ENCODE measurements at places on chromosomes 12 and 14.
A peak's percentile ranks its signal among the peaks of the same experiment; 100 is the strongest.

- DNase-seq, result no peak
Measured at GRCh38 chr14:60221457-60221856, 27.6 kb upstream of the PPM1A start.

DNA sequence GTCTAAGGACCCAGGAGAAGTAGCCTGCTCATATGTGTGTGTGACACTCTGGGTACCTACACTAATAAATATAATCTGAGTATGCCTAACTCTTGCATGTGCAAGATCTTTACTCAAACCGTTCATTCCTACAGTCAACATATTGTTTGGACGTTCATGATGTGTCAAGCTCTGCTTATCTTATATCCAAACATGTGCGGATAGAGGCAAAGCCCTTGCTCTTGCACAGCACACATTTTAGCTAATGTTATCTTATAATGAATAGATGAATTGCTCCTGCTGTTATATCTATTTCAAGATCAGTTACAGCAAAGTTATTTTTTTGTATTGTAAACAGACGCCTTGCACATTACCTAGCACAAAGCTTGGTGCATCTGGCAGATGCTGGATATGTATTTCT lies 228.4 kb upstream of the FLRT2 start:
- DNase-seq, result no peak

- DNase-seq, result no peak
Measured at GRCh38 chr12:96980991-96981414, 73.9 kb downstream of the NEDD1 start.

- DNase-seq, result no peak
Measured at GRCh38 chr14:71328183-71328582, 420.9 kb downstream of the PCNX1 start.

- DNase-seq, result no peak
Measured at GRCh38 chr12:105228494-105228893, 7.5 kb downstream of the APPL2 start.

DNA sequence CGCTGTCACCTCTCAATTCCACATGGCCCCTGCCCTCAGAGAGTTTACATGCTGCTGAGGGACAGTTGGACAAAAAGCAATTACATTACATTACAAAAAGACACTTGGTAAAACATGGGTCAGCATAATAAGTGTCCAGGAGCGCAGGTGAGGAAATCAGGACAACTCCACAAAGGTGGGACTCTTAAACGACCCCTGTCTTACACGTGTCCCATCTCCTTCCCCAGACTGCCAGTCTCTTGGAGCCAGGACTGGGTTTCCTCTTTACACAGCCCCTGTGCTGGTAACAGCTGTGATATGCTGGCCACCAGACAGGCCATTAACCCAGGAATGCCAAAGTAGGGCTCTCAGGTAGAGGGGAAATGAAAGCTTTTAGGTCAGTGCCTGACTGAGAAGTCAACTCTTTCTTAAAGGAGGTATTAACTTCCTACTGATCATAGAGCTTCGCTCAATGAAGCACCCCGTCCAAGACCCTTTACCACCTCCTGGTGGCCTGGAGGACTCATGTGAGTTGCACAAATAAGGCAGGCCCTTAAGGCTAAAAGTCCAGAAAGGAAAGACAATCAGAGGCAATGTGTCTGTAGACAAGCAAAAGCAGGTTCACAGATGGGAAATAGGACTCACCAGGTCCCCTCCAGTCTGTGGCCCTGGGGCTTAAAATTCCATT lies 55.5 kb downstream of the ANO2 start:
- peak; percentile 59 for DNase-seq

All from activated CD4-positive, alpha-beta T cell treated with anti-CD3 and anti-CD28 coated beads for 36 hours (primary cell).